Hepatocyte (in vitro differentiated cells): ENCODE measurements at places on chromosomes 7 and 10.
A peak's percentile ranks its signal among the peaks of the same experiment; 100 is the strongest.

GRCh38 chr7:108261560-108262255 lies 131.5 kb upstream of the LAMB4 start:
- no peak for DNase-seq

DNA sequence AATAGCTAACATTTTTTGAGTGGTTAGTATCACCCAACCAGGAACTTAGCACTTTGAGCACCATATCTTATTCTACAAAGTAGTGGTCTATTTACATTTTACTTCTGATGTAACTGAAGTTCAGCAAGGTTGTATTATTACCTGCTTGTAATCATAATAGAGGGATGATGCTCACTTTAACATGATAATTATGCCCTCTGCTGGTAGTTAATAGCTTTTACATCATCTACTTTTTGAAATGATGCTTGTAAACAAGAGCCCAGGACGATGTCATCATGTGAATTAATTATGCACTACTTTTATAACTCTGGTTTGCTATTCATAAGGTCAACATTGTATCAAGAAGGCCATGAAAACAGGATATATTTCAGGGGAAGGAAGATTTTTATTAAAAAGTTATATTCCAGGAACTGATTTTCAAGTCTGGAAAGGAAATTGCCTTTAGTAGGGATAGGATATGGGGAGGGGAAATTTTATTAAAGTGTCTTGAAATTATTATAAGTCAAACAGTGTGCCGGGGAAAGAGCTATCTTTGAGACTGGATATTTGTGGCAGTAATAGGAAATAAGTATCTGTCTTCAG lies 80.3 kb upstream of the SCIN start:
- DNase-seq, result peak; percentile 44

- no peak for DNase-seq
Measured at GRCh38 chr10:93222211-93222754, 148.6 kb downstream of the CYP26A1 start.

DNA sequence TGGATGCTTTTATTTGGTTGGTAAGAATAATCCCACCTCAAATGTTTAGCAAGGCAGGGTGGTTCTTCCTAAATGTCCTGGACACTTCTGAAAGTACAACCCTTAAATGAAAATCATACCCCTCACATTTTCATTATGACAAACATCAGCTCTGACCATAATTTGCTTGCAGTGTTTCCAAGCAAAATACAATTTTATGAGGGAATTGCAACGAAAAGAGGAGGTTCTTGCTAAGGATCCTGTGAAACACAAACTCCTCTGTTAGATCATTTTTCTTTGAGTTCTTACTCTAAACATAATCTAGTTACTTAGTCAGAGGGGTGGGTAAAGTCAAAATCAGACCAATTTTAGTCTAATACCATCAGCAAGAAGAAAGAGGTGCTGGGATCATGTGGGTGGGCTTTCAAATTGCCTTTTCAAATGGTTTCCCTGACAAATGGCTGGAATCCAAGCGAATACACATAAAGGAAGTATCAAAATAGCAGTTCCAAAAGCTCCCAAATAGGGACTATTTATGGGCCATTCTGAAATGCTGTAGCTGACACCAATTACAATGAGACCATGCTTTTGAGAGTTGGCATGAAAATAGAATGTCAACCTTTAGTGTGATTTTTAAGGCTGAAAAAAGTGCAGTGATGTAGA lies 164.9 kb upstream of the INHBA start:
- no peak for DNase-seq

- peak; percentile 69 for DNase-seq
Measured at GRCh38 chr10:131242007-131242406, 69.5 kb downstream of the TCERG1L start.

DNA sequence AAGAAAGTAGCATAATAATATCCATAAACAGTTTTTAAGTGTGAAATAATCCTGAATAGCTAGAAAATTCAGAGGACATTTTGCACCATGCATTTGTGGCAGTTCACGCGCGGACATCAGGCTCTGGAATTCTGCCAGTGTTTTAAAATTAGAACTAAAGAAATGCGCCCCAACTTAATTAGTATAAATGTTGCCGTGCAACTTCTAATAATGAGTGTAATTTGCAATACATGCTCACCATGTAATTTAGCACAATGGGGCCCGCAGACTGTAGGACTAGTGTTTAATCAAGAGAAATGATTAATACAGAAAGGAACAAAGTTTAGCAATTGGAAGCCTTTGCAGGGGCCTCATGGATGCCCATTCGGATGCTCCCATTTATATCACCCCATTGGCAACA lies 96.6 kb downstream of the PTPRE start:
- no peak for DNase-seq

DNA sequence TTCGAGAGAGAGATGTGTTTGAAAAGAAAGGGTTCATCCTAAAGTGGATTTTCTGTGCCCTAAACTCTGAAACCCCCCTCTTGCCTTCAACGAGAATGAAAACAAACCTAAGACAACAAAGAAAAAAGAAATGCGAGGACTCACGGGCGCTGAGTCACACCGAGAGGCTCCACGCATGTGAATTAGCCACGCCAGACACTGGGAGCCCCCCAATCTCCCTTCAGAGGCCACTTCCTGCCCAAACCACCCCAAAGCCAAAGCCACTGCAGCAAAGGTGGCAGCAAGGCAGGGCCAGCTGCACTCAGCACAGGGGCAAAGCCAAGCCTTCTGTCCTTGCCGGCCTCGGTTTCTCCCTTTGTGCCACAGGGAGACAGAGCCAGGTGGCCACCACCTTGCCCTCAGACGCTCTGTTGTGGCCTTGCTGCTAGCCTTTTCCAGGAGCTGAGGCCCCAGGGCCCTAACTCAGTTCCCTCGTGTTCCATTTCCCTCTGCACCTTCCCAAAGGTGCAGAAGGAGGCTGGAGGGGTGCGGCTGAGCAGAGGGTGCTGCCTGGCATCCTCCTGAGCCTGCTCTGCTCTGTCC lies 93.3 kb downstream of the FAM53B start:
- DNase-seq, result no peak

DNA sequence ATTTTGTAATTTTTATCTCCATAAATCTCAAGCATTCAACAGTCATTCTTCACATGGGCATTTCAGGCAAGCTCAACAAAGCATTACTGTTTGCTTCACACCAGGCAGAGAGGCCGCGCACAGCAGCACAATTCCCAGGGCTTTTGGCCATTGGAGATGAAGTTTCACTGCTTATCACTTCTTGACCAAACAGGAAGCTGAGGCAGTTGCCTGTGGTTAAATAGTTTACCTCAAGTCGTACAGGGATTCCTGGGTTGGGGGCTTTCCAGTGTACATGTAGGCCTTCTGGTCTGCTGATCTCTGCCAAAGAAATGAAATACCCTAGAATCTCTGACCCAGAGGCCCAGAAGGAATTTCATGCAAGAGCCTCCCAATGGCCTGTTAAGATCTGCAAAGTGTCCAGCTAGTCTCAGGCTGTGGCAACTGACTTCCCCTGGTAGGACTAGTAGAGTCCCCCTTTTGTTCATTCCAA lies 11.2 kb upstream of the PRDX3 start:
- no peak for DNase-seq

GRCh38 chr10:83849150-83849549 lies 290.2 kb upstream of the GHITM start:
- no peak for DNase-seq

DNA sequence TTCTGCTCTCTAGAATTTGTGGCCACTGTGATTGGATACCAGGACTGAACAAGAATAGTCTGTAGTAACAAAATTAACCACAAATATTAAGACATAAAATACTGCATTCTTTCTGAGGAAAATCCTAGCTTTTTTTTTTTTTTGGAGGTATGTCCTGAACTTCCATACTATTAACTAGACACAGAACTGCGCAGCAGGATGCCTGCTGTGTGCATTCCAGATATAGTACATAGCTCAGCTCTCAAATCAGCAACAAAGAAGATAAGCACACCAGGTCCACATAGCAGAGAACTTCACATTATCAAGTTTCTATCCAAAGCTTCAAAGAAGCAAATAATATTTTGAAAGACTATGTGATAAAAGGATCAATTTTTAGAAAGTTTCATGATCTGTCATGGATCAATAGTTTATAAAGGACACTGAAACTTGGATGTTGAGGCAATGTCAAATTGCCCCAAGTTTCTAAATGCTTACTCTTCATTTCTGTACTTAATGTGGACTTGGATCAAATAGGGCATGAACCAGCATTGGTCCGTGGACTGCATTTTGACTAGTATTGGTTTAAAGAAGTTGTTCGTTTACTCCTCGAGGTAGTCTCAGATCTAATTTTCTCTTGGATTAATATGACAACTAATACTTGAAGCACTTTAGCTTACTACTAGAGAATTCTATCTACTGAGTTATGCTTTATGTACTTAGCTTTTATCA lies 15.4 kb downstream of the NAMPT start:
- no peak for DNase-seq

DNA sequence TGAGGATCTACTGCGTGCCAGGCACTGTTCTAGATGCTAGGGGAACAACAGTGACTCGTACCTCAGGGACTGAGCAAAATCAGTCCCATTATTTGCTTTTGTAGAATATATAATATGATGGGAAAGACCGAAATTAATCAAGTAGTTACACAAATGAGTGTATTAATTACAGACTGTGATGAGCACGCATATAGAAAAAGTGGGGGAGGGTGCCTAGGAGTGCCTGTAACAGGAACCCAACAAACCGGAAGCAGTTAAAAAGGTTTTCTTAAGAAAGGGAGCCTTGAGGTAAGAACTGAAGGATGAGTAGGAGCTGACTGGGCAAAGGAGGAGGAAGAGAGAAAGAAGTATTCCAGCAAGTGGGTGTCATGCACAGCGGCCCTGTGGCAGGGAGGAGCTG lies 28.2 kb upstream of the IL6 start:
- DNase-seq, result no peak

- DNase-seq, result no peak
Measured at GRCh38 chr10:44332465-44332864, 52.4 kb downstream of the CXCL12 start.

GRCh38 chr7:114639451-114639850 lies 224.8 kb downstream of the FOXP2 start:
- peak; percentile 8 for DNase-seq

DNA sequence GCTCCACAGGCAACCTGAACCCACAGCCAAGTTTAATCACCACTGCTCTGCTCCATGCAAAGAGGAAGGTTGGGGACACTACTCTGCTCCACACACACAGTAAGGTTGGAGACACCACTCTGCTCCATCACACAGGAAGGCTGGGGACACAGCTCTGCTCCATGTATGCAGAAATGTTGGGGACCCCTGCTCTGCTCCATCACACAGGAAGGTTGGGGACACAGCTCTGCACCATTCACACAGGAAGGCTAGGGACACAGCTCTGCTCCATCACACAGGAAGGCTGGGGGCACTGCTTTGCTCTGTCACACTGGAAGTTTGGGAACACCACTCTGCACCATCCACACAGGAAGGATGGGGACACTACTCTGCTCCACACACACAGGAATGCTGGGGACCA lies 14.8 kb upstream of the ADARB2 start:
- no peak for DNase-seq

DNA sequence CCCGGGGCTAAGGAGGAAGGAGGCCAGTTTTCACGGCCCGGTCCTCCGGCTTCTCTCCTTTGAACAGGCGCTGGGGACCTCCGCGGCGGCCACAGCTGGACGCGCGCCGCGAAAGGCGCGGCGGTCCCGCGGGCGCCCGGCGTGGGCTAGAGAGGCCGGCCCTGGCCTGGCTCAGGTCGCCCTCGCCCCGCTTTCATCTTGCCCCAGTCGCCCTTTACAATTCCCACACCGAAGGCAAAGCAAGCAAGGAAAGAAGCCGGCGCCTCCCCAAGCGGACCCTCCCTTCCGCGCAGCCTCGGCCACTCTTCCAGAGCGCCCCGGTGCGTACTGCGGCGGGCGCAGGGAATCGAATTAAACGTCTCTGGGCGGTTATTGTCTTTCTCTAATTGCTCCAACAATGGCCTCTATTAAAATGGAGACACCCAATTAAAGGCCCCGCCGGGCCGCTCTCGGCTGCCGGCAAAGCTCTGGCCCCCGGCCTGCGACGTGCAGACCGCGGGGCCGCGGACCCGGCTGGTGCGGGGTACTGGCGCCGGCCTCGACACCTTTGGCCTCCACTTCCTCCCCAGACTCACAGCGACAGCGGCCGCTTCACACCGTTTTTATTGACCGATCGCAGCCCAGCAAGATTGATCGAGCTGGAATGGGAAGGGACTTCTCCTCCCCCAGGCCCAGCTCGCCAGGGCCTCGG lies 4.5 kb upstream of the GATA3 start:
- peak; percentile 30 for DNase-seq

GRCh38 chr7:63205136-63205535 lies 793.5 kb upstream of the ZNF722 start:
- DNase-seq, result no peak

- no peak for DNase-seq
Measured at GRCh38 chr7:12584930-12585329, 14.4 kb downstream of the SCIN start.
